Activated CD4-positive, alpha-beta T cell treated with anti-CD3 and anti-CD28 coated beads, Interleukin-2, amount 50 U/mL, for 48 hours (primary cell): ENCODE measurements at places on chromosomes 5 and 9.

GRCh38 chr5:140242890-140243585 is 59.9 kb downstream of the PFDN1 start:
- DNase-seq, result no peak

DNA sequence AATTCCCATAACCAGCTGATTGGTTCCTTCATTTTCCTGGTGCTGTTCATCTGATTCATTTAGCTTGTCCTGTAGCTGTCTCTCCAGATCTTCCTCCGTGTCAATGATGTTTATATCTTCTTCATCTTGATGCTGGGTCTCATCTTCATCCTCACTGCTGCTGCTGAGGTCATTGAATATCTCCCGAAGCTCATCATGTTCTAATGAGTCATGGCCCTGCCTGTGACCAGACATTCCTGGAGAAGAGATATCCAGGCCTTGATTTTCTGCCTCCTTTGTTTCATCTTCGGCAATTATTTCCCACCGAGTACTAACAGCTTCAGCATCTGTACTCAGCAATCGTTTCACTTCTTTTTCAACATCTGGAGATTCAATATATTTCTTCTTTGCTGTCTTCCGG is 1.4 kb downstream of the TAF7 start:
- DNase-seq, result no peak

- DNase-seq, result no peak
Observed at GRCh38 chr5:82519558-82519957, 241.4 kb upstream of the RPS23 start.

GRCh38 chr9:34171753-34172535 is 6.9 kb upstream of the UBAP1 start:
- peak; percentile 17 for DNase-seq

- DNase-seq, result no peak
Observed at GRCh38 chr5:156326718-156327259, at the start of gene SGCD. TSS of gene SGCD (plus strand) at chr5:156327164.

DNA sequence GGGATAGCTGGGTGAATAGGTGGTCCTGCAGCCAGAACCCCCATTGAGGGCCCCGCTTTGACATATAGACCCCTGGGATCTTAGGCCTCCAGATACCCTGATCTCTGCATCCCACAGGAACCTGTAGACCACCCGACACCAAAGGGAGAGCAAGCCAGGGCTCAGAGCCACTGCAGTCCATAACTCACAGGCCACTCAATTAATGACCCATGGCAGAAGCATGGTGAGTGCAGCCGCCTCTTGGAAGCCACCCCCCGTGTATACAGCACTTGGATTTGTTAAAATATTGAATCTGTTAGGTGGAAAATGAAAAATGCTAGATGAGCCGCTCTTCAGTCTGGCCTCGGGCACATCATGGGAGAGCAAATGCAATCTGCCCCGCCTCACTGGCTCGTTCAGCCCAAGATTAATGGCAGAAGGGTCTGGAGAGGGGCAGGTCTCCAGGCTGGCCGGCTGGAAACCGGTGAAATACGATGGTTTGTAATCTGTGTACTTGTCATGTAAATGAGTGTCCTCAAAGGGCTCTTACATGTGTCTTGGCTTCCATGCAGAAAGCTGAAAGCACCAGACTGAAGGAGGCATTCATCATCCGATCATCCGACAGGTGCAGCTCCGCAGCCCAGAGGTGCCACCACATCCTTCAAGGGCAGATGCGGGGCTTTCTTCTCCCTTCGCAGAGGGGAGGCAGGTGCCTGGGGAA is 111.3 kb downstream of the OLFM1 start:
- DNase-seq, result no peak

DNA sequence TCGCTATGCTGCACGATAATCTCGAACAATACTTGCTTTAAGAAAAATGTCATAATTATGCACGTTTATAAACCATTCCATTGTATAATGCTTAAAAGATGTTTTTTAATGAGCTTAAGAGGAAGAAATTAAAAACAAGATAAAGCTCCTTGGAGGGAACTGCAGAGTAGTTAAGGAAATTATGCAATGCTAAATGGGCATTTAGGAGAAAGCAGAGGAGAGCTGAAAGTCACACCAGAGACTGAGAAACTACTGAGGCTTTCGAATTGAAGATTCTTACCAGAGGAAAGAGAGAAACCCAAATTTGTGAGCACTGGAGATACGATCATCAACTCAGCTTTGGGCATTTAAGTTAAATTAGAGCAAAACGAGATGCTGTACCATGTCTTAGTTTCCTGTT is 119.4 kb downstream of the CDH10 start:
- DNase-seq, result no peak

DNA sequence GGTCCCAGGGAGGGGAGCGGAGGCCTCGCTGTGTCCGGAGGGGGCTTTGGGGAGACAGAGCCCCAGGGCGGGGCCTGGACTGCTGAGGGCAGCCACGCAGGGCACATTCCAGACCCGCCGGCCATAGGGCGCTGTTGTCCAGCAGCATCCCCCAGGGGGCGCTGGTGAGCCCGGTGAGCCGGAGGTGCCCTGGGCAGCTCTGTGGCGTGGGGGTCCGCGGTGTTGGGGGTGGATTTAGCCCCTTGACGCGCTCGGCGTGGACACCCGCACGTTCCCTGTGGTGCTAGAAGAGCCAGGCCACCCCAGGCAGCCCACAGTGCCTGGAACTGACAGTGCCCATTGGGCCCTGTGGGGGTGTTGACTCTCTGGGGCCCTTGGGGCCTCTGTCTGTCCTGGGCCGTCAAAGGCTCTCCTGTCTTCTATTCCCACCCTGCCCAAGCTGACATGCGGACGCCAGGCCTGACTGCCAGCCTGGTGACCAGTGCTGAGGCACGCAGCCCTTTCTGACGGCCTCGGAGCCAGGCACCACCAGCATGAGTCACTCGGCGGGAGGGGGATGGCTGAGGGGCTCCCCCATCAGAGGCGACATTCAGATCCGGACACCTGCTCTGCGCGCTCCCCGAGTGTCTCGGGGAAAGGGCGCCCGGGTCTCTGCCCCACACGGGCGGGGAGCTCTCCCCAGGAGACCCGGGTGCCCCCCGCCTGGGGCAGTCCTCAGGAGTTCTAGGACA is 23.9 kb downstream of the TPPP start:
- DNase-seq, result no peak

- no peak for DNase-seq
Observed at GRCh38 chr5:41252036-41252435, 38.7 kb upstream of the C6 start.

- DNase-seq, result no peak
Observed at GRCh38 chr9:126053913-126054312, 272.7 kb upstream of the MVB12B start.

DNA sequence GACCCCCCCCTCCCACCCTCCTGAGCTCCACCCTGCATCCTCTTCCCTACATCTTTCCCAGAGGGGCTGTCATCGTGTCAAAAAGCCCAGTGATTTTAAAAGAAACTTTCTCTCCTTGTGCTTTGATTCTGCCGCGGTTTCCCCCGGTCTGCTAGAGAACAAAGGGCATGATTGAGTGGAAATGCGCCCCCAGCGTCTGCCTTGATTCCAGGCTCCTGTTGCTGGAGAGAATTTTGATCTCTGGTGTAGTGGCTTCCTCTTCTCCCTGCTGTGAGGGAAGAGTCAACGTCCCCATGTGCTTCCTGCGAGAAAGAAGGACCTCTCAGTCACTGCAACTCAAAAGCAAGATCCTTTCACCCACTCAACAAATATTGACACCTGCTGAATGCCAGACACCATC is 61.9 kb upstream of the RAPGEF1 start:
- DNase-seq, result no peak

GRCh38 chr9:27489087-27489876 is 34.8 kb upstream of the IFNK start:
- DNase-seq, result no peak

- DNase-seq, result no peak
Observed at GRCh38 chr9:105143136-105143430, 101.4 kb upstream of the SLC44A1 start.

DNA sequence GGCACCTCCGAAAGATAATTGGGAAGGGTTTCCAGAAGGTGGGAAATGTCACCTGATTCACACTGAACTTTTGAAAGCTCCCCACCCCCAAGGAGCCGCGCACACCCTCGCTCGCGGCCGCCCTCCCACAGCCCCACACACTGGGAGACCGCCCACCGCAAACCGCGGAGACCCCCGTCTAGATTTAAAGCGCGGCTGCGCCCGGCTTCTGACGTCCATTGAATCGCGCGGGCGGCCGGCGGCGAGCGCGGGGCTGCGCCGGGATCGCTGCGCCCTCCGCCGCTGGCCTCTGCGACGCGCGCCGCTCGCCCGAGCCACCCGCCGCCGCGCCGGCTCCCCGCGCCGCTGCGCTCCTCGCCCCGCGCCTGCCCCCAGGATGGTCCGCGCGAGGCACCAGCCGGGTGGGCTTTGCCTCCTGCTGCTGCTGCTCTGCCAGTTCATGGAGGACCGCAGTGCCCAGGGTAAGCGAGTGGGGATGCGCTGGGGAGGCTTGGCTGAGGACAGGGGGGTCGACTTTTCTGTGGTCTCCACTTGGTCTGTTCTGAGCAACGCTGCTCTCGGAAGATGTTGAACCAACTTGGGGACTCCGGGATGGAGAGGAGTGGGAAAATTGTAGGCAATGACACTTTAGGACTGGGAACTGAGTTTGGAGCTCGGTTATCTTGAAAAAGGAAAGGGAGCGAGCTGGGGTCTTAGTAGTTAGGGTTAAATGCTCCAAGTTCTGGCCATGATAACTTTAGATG is at the start of gene FST:
TSS of gene FST (plus strand) at position 214 of the 743 bp plus-strand sequence. CDS start at position 377, 163 bp downstream.
- peak; percentile 19 for DNase-seq

- DNase-seq, result no peak
Observed at GRCh38 chr5:15241216-15241821, 258.7 kb upstream of the FBXL7 start.

GRCh38 chr5:156378159-156378558 is 51.2 kb downstream of the SGCD start:
- DNase-seq, result no peak

DNA sequence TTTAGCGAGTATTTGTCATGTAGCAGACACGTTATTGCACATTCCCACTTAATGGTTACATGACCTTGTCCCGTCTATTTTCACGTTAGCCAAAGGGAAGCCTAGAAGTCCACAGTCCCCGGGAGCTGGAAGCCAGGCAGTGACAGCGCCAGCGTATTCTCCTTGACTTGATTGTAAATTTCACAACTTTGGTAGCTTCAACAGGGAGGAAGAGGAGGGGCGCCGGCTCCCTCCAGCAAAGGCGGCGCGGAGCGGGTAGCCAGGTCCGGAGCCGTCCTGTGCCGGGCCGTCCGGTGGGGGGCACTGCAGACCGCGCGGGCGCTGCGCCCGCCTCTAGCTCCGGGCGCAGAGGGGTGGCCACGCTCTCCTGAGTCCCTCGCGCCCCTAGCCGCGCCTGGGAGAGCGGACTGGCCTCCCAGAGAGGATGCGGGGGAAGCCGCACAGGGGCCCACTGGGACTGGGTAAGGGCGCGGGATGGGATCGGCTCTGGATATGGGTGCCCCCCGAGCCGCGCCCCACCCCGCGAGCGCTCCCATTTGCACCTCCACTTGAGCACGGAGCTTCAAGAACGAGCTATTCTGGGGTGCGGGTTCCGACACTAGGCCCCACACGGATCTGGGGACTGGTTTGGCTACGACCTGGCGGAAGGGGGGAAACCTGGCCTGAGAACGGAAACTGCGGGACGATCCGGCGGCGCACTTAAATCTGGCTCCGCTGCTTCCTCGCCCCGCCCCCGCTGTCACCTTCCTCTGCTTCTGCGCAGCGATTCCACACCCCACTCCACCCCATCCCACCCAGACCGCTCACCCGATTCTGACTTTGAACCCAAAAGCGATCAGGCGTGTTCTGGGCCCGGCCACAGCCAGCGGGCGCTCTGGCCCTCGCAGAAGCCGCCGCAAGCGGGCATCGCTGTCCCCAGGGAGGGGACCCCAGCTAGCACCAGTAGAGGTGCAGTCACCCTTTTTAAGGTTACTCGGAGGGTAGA is 23.8 kb downstream of the KLF4 start:
- peak; percentile 49 for DNase-seq

DNA sequence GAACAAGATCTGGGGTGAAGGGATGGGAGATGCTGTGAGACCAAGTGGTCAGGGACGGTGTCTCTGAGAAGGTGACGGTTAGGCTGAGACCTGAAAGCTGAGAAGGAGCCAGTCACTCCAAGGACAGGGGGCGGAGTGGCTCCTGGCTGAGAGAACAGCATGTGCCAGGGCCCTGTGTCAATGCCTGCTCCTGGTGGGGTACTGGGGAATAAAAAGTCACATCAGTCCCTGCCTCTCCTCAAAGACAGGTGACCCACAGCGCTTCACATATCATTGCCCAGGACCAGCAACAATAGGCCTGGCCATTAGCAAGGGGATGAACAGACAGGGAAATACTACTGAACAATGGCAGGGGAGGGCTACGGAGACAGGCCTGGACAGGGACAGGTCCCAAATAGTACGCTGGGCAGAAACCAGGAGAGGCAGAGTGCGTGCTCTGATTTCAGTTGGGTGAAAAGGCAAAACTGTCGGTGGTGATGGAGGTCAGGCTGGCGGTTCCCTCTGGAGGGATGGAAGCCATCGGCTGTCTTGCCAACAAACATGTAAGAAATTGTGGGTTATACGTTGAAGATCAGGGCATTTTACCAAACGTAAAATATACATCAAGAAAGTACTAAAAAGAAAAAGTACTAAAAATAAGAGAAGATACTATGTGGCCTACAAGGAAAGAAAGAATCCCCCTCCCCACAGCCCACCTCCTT is 64.3 kb downstream of the C9orf50 start:
- DNase-seq, result no peak
